ENCODE measurements at places on chromosomes 6 and 20.

DNA sequence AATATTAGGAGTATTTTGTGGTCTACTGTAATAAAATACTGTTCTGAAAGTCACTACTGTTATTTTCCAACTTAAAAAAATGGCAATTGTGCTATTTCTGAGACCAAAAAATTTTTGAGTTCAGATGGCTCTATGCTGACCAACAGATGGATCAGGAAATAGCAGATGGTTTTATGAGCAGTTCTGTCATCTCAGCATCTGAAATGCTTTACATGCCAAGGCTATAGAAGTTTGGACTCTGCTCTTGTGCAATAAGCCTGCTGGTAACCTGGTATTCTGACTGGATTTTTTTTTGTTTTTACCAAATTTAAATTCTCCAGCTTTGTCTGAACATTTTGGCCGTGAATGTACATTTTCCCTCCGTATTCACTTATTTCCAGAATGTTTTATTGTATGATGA, 1127.5 kb downstream of the GRIK2 start:
- no peak for DNase-seq

DNA sequence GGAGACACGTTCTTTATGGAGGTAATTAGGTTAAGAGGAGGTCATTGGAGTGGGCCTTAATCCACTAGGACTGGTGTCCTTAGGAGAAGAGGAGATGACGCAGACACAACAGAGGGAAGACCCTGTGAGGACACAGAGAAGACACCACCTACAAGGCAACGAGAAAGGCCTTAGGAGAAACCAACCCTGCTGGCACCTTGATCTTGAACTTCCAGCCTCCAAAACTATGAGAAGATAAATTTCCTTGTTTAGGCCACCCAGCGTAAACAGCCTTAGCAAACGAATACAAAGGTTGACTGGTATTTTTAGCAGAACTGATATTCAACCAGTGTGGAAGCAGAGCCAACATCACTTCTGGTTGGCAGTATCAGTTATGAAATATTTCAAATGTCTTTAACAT, 75.2 kb downstream of the GFOD1 start:
- no peak for DNase-seq

- DNase-seq = no peak
These were observed 490.0 kb downstream of the GRIK2 start for GRCh38 chr6:101883505-101883904.

DNA sequence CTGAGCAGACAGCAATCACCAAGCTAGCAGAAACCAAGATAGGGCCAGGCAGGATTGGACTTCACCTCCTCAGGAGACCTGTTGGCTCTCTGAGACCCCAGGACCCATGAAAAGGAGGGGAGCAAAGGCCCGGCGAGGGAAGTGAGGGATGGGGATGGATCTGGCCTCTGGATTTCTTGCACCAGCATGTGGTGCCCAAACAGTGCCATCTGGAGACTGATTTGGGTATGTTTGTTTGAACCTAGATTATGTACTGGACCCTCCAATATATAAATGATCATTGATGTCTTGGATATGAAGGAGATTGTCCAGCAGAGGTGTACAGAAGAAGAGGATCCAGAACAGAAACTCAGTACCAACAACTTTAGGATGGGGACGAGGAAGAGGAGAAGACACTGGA, 83.4 kb upstream of the LY86 start:
- DNase-seq = no peak

- no peak for DNase-seq
These were observed 85.2 kb upstream of the CNR1 start for GRCh38 chr6:88251301-88251700.

- DNase-seq = no peak
These were observed 2.0 kb downstream of the DXO start for GRCh38 chr6:31969712-31970603.

DNA sequence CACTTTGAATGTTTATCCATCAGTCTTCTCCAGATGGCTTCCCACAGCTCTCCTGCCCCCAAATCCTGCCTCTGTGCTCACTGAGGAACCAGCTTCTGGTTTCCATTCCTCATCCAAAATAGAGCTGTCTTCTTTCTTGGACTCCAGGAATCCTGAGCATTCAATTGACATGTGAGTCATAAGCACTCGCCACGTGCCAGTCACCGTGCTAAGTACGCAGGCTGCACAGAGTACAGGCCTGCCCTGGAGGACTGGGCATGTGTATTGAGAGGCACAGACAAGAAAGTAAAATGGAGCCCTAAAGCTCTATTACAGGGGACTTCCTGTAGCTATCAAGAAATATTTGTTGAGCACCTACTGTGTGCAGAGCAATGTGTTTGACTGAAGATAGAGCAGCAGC, 39.7 kb upstream of the LRFN2 start:
- DNase-seq = no peak

GRCh38 chr6:31548544-31548873, 1.1 kb downstream of the NFKBIL1 start:
- no peak for DNase-seq

DNA sequence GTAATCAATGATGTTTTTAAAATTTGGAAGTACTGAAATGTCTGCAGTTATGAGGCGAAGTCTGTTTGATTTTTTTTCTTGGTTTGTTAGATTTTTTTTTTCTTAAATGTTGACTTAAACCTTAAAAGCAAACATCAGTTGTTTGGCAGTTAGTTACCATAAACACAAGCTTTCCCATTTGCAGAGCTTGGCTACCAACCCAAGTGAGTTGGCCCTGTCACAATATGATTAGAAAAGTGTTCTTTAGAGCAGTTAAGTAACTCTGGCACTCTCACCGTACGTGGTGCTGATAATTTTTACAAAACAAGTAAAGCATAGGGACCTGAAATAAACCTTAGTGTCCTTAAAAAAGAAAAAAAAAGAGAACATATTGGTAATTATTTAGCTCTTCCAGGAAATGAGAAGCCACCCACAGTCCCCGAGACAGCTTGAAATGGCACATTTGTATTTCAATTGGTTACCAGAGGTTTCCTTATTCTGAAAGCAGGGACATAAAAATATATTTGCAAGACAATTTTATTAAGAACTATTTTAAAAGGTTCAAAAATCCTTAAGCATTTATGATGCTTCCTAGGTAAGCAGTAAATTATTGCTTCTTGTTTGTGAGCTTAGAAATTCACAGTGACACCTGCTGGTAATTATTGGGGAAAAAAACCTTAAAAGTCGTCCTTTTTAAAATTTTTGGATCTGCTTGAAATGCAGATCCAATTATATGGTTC, 3.9 kb downstream of the HEY2 start:
- DNase-seq = no peak

Measured in stimulated activated CD4-positive, alpha-beta T cell treated with anti-CD3 and anti-CD28 coated beads, Interleukin-12 subunit alpha, Interleukin-12 subunit beta, amount 100 ng/mL, for 4 hours (primary cell).